ENCODE measurements at places on chromosomes 7 and 10.

DNA sequence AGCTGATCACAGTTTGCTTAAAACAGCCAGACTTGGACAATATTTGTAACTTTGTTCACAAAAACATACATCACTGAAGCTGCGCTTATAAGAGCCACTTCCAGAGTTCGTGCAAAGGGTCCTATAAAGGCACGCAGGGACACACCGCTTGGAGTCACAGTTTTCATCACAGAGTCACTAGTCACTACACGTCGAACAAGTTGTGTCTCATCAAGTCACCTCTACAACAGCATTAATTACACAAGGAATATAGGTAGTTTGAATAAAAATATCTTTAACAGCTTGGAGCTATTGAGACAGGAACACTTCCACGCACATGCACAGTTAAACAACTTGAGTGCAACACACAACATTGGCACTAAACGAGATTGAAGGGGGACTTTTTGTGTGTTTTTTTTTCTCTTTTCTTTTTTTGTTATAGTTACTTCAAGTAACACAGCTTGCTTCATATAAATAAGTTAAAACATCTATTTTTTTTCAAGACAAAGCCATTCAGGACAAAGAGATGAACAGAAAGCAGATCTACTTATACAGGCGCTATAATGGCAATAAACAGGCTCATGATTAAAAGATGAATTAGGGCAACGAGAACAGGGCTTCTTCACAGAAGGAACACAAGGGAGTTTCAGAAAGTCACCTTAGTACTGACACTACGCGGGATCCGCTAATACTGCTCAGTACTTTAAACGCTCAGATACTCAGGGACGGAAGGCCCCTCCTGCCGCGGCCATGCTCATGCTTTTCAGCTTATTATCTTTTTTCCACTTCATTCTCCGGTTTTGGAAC, 2.2 kb downstream of the HOXA5 start:
- no peak for DNase-seq

- DNase-seq: no peak
Measured at GRCh38 chr10:27345455-27345920, 104.9 kb upstream of the ACBD5 start.

DNA sequence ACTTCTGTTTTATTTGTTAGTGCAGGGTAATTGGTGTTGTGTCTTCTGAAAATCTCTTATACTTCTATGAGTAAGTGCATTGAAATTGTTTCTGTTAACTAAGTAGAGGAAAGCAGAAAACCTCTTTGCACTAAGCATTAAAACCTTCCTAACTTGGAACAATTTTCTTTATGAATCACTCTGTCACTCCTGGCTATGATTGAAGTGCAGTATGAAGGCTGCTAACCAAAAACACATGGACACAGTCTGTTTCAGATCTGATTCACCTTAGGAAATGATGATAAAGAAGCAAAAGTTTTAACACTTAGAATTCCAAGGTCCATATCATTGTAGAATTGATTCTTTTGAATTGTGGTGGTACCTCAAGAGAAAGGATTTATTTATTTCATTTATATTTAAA, 41.9 kb downstream of the MET start:
- DNase-seq: no peak

- DNase-seq: no peak
Measured at GRCh38 chr7:132251327-132251659, 325.0 kb downstream of the PLXNA4 start.

- no peak for DNase-seq
Measured at GRCh38 chr7:94908323-94909178, 1.2 kb downstream of the PPP1R9A start.

DNA sequence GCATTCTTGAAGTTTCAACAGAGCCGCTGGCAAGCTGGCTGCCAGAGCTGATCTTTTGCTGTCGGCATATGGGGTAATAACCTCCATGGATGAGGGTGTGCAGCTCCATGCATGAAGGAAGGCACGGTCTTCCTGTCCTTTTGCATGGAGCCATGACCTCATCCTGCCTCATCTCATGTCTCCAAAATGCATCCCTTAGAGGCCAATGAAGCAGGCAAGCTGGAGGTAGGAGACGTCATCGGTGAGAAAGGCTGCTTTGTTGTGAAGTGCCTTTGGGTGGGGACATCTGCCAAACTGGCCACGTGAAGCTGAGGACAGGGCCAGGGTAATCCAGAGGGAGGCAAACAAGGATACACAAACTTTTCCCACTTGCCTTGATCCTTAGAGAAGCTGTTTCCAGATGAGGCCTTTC, 161.5 kb upstream of the TBX20 start:
- DNase-seq: no peak

DNA sequence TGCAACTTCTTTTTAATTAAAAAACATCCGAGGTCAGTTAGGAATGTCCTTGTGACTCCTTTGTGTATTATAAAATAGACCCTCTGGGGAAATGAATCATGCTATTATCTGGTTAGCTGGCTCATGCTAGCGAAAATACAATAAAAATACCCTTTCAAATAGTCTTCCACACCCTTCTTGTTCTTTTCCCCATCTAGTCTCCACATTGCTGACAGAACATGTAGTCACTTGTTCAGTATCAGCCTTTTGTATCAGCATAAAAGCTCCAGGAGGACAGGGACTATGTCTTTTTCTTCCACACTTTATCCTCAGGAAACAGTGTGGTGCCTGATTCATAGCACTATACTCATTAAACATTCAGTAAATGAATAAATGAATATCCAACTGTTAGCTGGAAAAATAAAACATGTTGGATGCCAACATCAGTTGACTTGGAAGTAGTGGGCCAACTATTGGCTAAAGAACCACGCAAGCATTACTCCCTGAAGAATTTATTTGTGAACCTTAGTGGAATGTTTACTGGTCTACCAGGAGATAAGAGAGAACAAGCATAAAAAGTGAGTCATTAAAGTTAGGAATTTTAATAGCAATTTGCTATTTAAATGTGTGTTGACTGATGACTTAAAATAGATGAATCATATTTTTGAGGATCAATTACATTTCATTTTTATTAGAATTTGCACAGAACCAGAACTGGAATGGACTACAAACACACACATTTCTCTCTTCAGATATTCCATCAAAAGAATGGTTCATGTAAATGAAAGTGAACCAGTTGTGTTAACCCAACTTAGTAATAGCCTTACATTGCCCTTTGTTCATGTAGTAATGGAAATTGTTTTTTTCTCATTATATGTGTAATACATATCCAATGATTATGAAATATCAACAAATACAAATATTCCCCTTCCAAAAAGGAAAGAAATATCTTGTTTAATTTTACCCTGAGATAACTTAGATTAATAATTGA, 129.6 kb downstream of the DKK1 start:
- no peak for DNase-seq

GRCh38 chr10:78148961-78149612, 115.4 kb downstream of the RPS24 start:
- DNase-seq: no peak
